ENCODE measurements at places on chromosomes 4 and X.

DNA sequence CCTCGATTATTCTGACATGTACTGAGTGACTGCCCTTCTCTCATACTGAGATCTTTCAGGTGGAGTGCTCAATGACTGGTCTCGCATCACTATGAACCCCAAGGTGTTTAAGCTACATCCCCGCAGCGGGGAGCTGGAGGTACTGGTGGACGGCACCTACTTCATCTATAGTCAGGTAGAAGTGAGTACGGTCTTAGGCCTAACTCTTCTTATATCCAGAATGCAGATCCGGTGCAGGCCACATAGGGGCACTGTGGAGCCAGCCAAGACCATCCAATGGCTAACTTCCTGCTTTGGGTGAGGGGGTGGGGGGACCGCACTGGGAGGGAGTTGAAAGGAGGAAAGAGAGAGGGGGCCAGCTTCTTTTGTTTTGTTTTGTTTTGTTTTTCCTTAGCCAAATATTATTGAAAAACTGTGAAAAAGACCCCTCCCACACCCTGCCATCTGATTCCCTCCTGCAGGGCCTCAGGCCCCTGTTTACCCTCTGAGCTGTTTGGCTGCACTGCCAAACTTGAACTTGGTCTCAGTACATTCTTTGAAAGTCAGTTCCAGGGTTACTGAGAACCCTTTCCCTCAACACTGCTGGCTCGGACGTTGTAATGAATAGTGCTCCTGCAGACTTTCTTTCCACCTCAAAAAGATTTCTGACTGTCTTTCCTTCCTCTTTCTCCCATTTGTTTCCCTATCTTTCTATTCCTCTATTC is 16.2 kb downstream of the AWAT2 start:
- H3K36me3 ChIP-seq, result no peaks in the 10 kb centered on the region
- peak; percentile 36 for DNase-seq
- no peaks in the 10 kb centered on the region for H3K27me3 ChIP-seq
- no peak overlapping the region for H3K4me3 ChIP-seq
- H3K27ac ChIP-seq, result no peak overlapping the region

DNA sequence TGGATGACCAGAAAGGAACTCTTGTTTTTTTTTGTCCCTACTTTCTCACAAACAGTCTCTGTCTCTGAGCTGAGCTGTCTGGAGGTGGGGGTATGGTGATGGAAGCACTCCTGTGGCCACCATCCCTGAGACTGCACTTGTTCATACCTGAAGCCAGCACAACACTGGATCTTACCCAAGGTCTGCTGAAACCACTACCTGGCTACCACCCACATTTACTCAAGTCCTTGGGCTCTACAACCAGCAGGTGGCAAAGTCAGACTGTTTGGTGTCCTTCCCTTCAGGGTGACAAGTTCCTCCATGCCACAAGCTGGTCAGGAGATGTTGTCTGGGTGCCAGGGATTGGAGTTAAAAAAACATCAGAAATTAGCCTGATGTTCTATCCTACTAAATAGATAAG is 89.7 kb downstream of the NEXMIF start:
- H3K27ac ChIP-seq, result no peak overlapping the region
- no peaks in the 10 kb centered on the region for H3K4me1 ChIP-seq
- DNase-seq, result no peak
- H3K4me3 ChIP-seq, result no peak overlapping the region
- H3K27me3 ChIP-seq, result no peaks in the 10 kb centered on the region

DNA sequence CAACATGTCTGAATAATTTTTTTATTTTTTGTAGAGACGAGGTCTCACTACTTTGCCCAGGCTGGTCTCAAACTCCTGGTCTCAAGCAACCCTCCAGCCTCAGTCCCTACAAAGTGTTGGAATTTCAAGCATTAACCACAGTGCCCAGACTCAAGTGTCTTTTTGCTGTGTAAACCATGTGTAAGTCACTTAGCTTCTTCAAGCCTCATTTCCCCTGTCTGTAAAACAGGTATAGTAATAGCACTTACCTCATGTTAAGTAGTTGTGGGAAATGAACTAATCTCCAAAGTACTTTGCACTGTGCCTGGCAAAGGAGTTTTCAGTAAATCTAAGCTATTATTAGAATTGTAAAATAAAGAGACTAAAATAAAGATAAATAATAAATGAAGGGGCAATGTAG is 35.7 kb downstream of the STBD1 start:
- DNase-seq, result no peak
- no peaks in the 10 kb centered on the region for H3K27me3 ChIP-seq
- no peak overlapping the region for H3K4me3 ChIP-seq
- H3K4me1 ChIP-seq, result peaks cover 16% of the 10 kb centered on the region

DNA sequence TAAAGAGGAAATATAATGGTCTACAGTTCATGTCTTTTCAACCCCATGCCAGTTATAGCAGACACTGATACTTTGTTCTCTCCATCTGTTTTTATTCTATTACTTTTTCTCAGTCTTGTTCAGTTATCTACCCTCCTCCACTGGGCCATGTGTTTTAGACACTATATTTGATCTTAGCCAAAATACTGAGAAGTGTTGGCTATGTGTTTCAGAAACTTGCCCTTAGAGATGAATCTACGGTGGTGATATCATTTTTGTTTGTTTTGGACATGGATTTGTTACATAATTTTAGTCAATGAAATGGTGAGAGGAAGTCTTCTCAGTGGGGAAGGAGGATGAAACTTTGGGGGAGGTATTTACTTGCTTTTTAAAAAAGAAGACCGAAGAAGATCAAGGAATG is 211.5 kb upstream of the DDX53 start:
- no peaks in the 10 kb centered on the region for H3K4me1 ChIP-seq
- no peak for DNase-seq
- H3K27ac ChIP-seq, result no peak overlapping the region

GRCh38 chr4:82240410-82240809 is 133.4 kb downstream of the HNRNPD start:
- no peaks in the 10 kb centered on the region for H3K4me1 ChIP-seq
- H3K4me3 ChIP-seq, result no peak overlapping the region
- H3K27ac ChIP-seq, result no peak overlapping the region
- no peaks in the 10 kb centered on the region for H3K36me3 ChIP-seq
- peaks cover 17% of the 10 kb centered on the region for H3K27me3 ChIP-seq

DNA sequence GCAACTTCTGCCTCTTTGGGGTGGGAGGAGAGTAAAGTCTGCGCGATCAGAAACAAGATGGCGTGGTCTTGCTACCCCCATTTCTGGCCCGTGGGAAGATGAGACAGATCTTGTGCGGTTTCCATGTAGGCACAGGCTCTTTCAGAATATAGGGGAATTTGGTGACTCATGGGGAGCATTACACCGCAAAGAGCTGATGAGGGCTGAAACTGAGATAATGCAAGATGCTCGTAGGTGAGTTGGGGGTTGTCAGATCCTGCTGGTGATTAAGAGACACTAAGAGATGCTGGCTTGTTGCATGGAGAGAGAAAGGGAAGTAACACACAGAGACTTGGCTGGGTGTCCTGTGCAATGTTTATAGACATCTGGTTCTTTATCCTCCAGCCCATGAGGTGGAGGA is 1.5 kb downstream of the EVC start:
- H3K36me3 ChIP-seq, result peaks cover 27% of the 10 kb centered on the region
- H3K4me3 ChIP-seq, result peak overlapping the region; percentile 89
- H3K27ac ChIP-seq, result no peak overlapping the region
- no peak for DNase-seq
- H3K27me3 ChIP-seq, result peaks cover under 1% of the 10 kb centered on the region

- DNase-seq, result no peak
- peaks cover 18% of the 10 kb centered on the region for H3K36me3 ChIP-seq
- H3K4me3 ChIP-seq, result no peak overlapping the region
- no peak overlapping the region for H3K27ac ChIP-seq
- H3K4me1 ChIP-seq, result no peaks in the 10 kb centered on the region
Measured at GRCh38 chr4:71026086-71026485, 32.6 kb downstream of the DCK start.

GRCh38 chr4:123750044-123750443 is 353.4 kb downstream of the SPRY1 start:
- H3K27ac ChIP-seq, result no peak overlapping the region
- peaks cover 29% of the 10 kb centered on the region for H3K4me1 ChIP-seq
- no peak overlapping the region for H3K4me3 ChIP-seq
- H3K36me3 ChIP-seq, result no peaks in the 10 kb centered on the region
- no peaks in the 10 kb centered on the region for H3K27me3 ChIP-seq

DNA sequence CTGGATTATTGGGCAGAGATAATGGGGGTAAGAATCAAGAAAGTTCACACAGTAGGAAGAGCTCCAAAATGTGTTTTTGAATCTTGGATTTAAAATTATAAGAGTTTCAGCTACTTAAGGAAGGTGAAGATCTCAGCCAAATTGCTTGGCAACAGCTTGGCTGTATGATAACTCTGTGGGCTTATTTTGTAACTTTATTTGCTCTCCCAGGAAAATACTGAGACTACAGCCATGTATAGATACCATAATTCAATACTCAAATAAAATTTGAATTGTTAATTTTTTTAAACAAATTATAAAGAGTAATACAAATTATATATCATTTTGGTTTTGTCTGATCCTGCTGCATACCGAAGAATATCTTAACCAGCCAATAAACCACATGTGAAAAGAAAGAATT is 129.5 kb upstream of the INPP4B start:
- no peak overlapping the region for H3K4me3 ChIP-seq
- H3K4me1 ChIP-seq, result no peaks in the 10 kb centered on the region
- H3K36me3 ChIP-seq, result no peaks in the 10 kb centered on the region
- no peak overlapping the region for H3K27ac ChIP-seq

GRCh38 chrX:66039944-66040343 is at the start of gene VSIG4:
Gene VSIG4, minus strand, starts transcription at chrX:66040080. Its CDS starts 82 bp downstream, at chrX:66039998.
- H3K4me3 ChIP-seq, result no peak within 1 kb of the TSS
- peaks cover 5% of the 10 kb centered on the region for H3K4me1 ChIP-seq
- no peak for DNase-seq
- peaks cover 2% of the 10 kb centered on the region for H3K36me3 ChIP-seq

- no peak for DNase-seq
- no peaks in the 10 kb centered on the region for H3K27me3 ChIP-seq
- H3K4me3 ChIP-seq, result no peak overlapping the region
- H3K36me3 ChIP-seq, result no peaks in the 10 kb centered on the region
- H3K27ac ChIP-seq, result no peak overlapping the region
Measured at GRCh38 chr4:137267024-137267423, 265.3 kb downstream of the PCDH18 start.

DNA sequence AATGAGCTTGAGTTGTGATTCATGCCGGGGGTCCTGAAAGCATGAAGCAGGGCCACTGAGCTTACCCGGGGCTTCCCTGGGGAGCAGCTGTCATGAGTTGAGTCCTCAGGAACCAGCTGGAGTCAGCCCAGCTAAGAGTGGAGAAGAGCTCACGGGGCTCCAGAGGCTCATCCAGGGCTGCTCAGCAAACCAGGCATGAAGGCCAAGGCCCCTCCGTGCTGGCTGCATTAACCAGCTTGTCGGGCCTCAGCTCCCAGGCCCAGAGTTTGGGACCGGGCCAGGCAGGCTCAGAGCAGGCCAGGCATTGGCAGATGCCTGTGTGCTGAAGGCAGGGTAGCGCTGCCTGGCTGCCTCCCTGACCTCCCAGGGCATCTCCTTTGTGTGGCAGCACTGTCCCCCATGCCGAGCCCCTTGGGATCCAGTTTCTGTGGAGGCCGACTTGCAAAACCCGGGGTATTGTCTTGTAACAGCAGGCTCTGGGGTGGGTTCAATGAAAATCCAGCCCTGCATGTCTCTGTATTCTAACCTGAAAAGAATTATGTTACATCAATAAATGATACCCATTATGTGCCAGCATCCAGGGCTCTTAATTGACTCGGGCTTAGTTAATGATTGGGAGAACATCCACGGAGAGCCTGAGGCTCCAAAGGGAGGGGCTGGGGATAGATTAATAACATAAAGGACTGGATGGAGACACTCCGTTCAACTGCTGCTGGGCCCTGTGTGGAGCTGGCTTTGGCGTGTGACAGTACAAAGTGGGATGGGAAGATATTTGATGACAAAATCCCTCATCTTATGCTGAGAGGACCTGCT is 68.0 kb upstream of the MSX1 start:
- peaks cover 18% of the 10 kb centered on the region for H3K36me3 ChIP-seq
- H3K27ac ChIP-seq, result no peak overlapping the region
- H3K4me3 ChIP-seq, result no peak overlapping the region
- H3K27me3 ChIP-seq, result peaks cover 10% of the 10 kb centered on the region
- no peak for DNase-seq

- H3K27ac ChIP-seq, result no peak overlapping the region
- peaks cover 7% of the 10 kb centered on the region for H3K27me3 ChIP-seq
- peak; percentile 78 for DNase-seq
- H3K4me3 ChIP-seq, result no peak overlapping the region
- no peaks in the 10 kb centered on the region for H3K36me3 ChIP-seq
Measured at GRCh38 chr4:177250056-177250696, 59.5 kb upstream of the NEIL3 start.

- peaks cover 28% of the 10 kb centered on the region for H3K4me1 ChIP-seq
- H3K36me3 ChIP-seq, result no peaks in the 10 kb centered on the region
- no peak for DNase-seq
- H3K27me3 ChIP-seq, result no peaks in the 10 kb centered on the region
- H3K4me3 ChIP-seq, result no peak overlapping the region
Measured at GRCh38 chr4:75030649-75031235, 97.8 kb downstream of the PARM1 start.

DNA sequence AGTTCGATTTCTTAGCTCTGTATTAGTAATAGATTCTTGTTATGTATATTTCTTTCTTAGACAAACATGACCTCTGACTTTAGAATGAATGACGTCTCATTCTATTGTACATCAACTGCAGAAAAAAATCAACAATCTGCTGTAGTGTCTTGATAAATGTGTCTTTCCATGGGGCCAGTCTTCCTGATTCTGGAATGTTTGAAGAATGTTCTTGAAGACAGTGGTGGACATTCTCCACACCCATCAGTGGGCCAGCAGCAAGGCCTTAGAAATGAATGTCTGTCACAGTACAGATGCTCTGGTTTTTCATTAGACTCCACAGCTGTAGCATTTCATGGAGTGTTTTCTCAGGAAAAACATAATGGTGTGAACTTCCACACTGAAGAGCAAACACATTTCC is 63.2 kb upstream of the FAM47B start:
- H3K27me3 ChIP-seq, result no peaks in the 10 kb centered on the region
- H3K36me3 ChIP-seq, result no peaks in the 10 kb centered on the region
- no peak overlapping the region for H3K4me3 ChIP-seq
- H3K27ac ChIP-seq, result no peak overlapping the region
- DNase-seq, result no peak

DNA sequence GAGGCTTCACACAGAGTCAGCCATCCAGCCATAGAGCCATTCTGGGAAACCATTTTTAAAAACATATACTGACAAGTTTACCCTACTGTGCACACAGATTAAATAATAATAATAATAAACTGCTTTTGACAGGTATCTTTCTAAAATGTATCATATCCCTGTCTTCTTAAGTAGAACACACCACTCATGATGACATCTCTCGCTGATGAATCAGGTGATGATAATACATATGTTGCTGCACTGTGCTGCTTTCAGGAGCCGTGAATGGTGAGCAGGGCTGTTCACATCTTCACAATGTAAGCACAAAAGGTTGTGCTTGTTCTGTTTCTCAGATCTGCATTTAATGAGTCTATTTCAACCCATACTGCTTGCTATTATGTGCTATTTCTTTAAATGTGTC is 3.5 kb downstream of the MTNR1A start:
- peaks cover 43% of the 10 kb centered on the region for H3K27me3 ChIP-seq
- H3K27ac ChIP-seq, result no peak overlapping the region
- no peaks in the 10 kb centered on the region for H3K36me3 ChIP-seq
- peaks cover 12% of the 10 kb centered on the region for H3K4me1 ChIP-seq
- no peak for DNase-seq

GRCh38 chrX:8042304-8042703 is 115.1 kb upstream of the PNPLA4 start:
- H3K27me3 ChIP-seq, result no peaks in the 10 kb centered on the region
- H3K27ac ChIP-seq, result no peak overlapping the region
- H3K4me1 ChIP-seq, result peaks cover 5% of the 10 kb centered on the region
- DNase-seq, result no peak
- H3K4me3 ChIP-seq, result no peak overlapping the region
- no peaks in the 10 kb centered on the region for H3K36me3 ChIP-seq
